GM23338 (cell line): ENCODE measurements at places on chromosomes 3 and 15.
A peak's percentile ranks its signal among the peaks of the same experiment; 100 is the strongest.

DNA sequence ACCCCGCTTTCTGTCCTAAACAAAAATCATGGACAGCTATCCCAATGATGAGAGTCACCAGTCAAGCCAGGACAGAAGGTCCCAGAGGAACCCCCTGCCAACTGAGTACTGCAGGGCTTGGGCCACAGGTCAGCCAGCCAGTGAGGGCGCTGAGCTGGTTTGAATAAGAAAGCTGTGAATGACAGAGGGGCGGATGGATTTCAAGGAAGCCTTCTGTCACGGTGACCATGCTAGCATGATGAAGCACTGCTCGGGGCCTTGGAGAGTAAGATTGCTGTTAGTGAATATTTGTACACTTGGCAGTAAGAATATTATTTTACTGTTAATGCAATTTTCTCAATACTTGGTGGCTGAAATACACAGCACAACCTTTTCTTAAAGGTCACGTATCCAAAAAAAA, 734.0 kb upstream of the NR2F2 start:
- peak; percentile 80 for DNase-seq

GRCh38 chr3:197545101-197545500, 10.7 kb downstream of the BDH1 start:
- no peak for DNase-seq

GRCh38 chr3:73500321-73500720, 124.4 kb downstream of the PDZRN3 start:
- no peak for DNase-seq

DNA sequence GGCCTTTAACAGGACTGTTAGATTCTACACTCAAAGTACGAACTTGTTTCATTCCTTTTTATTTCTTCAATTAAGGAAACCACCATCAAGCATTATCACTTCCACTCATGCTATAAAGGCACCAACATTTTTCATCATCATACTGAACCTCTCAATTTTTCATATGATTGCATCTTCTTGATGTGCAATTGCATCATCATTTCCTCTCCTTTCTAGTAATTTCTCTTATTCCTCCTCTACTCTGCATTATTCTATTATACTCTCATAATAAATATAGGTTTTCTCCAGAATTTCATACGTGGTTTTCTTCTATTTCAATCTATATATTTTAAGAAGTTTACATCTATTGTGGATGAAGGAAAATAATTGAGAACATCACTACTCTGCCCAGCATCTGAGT, 506.2 kb upstream of the ZNF385D start:
- DNase-seq: no peak

DNA sequence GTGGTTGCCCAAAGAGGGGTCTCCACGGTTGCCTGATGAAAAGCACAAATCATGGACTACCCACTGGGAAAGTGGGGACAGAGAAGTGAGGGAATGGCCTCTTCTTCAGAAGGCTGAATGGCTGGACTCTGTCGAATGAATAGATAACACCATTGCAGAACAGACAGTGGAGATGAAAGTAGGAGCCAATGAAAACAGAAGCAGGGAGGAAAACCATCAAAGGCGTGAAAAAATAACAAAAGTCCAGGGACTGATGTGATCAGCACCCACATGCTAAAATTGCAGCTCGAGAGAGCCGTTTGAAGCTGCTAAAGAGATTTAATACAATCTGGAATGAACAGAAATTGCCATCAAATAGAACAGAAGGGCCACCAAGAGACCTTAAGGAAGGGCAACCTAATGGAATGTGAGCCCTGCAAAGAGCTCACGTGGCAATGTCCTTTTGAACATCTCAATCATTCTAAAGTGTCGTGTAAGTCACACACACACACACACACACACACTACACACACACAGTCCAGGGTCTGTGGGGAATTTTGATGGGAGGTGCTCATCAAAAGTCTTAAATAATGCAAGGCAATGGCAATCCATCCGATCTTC, 130.9 kb upstream of the ICE2 start:
- no peak for DNase-seq

GRCh38 chr15:98596885-98597392, 51.4 kb upstream of the IGF1R start:
- DNase-seq: no peak

DNA sequence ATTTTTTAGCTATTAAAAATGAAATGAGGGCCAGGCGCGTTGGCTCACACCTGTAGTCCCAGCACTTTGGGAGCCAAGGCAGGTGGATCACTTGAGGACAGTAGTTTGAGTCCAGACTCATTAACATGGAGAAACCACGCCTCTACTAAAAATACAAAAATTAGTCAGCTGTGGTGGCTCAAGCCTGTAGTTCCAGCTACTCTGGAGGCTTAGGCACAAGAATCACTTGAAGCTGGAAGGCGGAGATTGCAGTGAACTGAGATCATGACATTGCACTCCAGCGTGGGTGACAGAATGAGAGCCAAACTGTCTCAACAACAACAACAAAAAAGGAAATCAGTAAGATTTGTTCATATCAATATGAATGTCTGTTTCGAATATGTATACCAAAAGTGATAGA, 517.1 kb downstream of the ROBO1 start:
- DNase-seq: no peak

DNA sequence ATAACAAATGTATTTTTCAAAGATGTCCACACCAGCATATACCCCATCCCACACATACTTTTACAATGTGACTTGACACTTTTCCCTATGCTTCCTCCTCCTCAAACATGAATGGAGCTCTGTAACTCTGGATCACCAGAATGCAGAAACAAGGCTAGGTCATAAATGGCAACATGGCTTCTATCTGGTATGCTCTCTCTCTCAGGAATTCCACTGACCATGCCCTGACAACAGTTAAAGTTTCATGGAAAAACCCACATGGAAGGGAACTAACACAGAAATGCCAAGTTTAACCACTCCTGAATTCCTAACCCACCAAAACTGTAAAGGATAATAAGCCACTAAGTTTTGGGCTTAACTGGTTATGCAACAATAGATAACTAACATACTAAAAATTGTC, 19.9 kb downstream of the MYO9A start:
- no peak for DNase-seq
